Sciatic nerve (tissue), 2 donors: ENCODE measurements at places on chromosomes 16 and 17.

DNA sequence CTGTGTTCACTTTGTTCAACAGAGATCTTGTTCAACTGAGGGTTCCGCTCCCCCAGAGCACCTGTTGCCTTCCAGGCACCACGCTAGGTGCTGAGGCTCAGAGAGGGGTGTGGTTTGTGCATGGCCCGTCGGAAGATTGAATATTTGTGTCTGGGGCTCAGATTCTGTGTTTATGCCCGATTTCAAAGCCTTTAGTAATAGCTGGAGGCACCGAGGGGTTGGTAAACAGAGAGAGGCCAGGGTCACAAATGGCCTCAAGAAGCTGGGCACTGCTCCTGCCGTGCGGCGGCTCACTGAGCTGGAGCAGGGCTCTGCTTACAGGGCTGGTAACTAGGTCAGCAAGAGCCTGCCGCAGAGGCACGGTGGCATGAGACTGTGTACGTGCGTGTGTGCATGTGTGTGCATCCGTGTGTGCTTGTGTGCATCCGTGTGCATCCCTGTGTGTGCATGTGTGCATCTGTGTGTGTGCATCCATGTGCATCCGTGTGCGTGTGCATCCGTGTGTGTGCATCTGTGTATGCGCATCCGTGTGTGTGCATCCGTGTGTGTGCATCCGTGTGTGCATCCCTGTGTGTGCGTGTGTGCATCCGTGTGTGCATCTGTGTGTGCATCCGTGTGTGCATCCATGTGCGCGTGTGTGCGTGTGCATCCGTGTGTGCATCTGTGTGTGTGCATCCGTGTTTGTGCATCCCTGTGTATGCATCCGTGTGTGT, 5.4 kb downstream of the ITGAE start:
- DNase-seq: no peak

DNA sequence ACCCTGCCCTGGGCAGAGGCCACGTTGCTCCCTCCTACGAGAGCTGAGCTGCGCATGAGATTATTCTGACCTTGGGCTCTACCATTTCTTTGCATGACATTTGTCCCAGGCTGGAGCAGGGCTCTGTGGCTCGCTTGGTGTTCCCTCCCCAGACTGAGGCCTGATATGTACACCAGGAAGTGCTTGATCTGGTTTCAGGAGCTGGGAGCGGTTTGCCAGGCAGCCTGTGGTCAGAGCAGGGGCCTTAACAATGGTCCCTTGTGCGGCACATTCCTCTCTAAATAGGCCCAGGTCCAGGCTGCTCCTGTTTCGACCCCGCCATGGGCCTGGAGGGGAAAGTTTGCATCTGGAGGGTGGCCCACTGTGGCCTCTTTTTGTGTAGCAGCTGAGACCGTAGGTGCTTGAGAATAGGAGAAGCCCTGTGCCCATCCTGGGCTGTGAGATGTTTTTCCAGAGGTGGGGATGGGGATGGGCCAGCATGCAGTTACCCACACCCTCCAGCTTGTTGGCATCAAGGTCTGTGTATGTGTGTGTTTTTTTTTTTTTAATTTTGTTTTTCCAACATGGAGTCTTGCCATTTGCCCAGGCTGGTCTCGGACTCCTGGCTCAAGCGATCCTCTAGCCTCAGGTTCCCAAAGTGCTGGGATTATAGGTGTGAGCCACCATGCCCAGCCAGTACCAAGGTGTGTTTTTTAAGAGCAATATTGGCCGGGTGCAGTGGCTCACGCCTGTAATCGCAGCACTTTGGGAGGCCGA, 253.9 kb downstream of the SEC14L1 start:
- no peak for DNase-seq

DNA sequence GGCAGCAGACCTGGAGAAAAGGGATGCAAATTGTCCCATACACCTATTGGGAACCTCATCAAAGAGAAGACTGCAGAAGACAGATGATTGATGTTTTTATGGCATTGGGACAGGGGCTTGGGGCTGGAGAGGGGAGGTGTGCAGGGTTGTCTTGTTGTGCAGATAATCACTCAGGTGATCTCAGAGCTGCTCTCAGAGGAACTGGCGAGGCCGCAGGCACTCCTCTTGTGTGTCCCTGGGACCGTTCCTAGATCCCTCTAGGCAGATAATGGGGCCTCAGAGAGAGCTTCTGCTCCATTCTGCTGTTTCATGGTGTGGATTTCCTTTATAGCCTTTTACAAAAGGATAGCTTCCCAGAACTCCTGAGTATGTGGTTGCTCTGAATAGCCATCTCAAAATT, 1.6 kb downstream of the RNF213 start:
- no peak for DNase-seq

DNA sequence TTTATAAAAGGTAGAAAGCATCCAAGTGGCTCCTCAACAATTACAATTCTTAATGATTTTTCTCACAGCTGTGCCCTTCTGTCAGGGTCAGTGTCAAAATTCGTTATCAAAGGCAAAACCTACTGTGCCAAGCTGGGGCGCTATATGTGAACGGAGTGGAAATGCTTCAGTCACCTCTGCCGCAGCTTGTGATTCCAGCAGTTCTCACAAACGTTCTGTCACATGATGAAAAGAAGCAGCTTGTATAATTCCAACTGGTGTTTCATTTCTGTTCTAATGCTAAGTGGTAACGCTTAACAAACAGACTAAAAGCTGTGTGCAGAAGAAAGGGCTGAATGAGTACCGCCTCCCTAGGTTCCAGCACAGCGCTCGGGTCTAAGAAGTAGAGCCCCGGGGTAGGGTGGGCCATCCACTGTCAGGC, 14.2 kb downstream of the PLD6 start:
- no peak for DNase-seq
